ENCODE measurements at places on chromosomes 1 and 21.
A peak's percentile ranks its signal among the peaks of the same experiment; 100 is the strongest.

GRCh38 chr1:56539520-56539931 lies 39.8 kb downstream of the PLPP3 start:
- DNase-seq, result no peak

DNA sequence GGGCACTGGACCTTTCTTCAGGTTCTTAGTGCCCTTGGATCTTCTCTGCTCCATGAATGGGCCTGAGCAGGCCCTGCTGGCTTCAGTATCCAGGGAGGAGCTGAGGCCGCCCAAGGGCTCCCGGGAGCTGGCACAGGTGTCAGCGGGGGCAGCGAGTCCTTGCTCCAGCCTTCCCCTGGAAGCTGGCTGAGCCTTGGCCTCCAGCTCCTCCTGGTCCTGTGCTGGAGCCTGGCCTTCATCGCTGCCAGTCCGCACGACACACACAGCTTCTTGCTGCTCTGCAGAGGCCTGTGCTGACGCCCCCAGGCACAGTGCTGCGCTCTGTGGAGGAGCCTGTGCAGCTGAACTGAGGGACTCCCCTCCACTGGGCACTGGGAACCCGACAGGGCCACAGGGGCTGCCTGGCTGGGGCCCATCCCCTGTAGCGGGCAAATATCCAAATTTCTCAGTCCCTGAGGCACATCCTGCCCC lies 1.7 kb downstream of the SPOCD1 start:
- DNase-seq, result no peak

- DNase-seq, result peak; percentile 11
Measured at GRCh38 chr1:8818325-8818775, 910 bp upstream of the RERE start.

DNA sequence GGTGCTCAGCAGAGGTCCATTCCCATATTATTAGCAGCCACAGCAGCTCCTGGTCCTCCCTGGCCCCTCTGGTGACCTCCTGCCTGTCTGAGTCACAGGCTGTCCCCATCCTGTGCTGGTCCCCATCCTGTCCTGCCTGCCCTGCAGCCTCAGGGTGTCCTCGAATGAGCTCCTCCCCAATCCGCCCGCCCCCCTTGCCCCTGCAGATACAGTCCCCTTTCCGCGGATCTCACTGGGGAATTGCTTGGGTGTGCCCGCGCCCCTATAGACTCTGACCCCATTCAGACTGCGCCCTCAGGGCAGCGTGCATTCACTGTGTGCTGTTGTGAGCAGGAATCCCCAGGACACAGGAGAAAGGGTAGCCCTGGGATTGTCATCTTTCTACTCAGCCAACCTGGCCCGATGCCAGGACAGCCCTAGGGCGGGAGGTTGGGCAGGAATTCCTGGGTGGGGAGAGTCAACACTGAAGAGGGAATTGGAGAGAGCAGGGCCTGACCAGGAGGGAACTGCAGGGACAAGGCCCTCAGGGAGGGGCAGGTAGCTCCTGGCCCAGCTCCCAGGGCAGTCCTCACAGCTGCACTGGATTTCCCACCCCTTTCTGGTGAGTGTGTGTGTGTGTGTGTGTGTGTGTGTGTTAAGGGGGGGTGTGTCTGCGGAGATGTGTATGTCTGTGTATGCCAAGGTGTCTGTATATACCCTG lies 1.1 kb upstream of the GUCA2A start:
- DNase-seq, result no peak

DNA sequence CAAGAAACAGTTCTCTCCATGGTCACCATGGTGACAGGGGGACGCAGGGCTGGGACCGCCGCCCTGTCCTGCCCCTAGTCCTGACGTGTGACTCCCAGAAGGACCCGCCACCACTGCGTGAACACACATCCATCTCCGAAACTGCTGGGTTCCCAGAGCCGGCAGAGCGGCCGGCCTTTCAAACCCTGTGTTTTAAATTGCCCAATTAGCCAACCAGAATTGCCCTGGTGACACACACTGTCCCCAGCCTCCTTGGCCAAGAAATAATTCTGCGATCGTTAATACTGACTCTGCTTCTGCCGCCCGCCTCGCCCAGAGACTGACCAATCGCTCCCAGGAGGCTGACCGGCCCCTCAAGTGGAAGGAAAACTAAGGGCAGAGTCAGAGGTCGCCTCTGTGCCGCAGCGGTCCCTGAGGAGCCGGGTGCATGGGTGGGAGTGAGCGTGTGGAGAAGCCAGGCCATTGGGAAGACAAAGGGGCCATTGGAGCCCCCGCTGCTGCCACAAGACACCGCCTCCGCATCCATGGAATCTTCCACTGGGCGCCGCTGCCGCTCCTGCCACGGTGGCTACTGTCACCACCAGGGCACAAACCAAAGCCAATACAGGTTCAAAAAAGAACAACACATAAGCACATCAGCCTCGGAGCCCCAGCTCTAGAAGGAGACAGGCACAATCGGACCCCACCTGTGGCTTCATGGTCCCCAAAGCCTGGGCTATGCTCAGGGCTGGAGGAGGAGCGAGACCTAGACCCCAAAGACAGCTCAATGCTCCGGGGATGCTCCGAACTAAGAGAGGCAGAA lies 273.2 kb downstream of the NPHP4 start:
- DNase-seq, result no peak

DNA sequence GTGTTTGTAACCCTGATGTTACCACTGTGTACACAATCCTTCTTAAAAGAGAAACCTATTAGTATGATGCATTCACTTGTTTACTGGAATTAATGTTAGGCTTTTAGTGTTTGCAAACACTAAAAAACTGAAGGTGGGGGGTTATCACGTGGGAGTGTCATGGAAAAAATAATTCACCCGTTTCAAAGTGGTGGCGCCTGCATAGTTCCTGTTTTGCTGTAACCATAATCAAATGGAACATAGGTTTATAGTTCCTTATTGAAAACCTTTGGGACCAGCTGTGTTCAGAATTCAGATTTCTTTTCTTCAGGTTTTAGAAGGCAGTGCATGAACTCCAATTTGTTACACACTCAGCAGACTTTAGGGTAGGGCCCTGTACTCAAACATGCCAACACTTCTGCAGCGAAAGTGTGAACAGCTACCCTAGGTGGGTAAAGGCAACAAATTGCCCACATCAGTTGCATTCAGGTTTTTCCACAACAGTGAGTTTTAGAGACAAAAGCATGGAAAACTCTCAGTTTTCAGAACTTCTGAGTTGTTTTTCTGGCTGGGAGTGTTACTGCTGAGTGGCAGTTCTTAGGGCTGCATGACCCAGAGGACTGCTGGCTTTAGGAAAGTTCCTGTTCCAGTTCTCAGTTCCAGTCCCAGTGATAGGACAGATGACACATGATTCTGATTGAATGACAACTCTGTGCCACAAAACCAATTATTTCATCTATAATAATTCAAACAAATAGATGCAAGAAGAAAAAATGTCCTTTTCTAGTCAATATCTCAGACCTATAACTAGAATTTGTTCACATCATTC lies 29.1 kb upstream of the IVNS1ABP start:
- no peak for DNase-seq

DNA sequence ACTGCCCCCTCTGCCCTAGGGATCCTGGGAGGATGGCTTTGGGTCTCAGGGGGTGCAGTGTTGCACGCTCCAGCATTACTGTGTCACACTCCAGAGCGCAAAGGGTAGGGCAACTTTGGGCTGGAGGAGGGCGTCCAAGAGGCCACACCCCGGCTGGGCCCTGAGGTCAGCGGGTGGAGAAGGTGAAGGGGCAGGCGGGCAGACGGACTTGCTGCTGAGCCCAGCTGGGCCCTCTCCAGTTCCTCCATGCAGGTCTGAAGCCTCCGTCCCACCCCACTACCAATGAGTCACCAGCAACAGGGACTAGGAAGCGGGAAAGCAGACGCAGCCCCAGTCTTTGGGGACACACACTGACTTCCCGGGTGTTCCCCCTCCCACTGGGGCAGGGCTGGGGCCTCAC lies 116.0 kb downstream of the CASZ1 start:
- DNase-seq, result no peak

- DNase-seq, result no peak
Measured at GRCh38 chr1:39617488-39618049, 21.9 kb downstream of the HEYL start.

DNA sequence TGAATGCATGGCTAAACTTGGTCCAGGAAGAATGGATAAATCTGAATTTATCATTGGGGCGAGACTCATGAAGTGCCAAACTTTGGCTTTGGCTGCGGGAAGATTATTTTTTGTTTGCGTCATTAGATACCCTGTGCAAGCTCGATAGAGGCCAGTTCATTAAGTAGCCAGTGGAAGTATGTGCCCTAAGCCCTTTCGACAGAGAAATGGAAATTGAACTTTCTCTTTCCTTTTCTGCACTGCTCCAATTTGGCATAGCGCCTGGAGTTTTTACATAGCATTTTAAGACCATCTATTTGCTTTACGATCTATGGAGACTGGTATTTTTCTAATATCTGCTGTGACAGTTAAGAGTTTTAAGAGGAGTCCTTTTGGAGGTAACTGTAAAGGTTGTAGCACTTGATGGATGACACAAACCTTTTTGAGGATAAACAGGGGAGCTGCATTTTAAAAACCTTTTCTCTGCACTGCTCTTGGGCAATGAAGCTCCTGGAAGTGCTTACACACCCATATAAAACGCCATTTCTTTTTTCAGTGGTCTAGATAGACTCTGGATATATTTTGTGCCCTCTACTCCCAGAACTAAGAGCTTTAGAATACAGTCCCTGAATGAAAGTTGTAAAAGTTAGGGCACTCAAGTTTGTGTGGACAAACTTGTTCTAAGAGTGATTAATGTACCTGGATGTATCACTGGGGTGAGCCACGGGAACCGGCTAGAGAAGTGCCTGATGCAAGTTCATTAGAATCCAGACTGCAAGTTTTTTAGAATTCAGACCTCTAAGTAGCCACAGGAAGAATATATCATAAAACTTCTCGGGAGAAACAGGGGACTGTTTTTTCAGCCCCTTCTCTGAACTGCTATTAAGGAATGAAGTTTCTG lies 41.3 kb upstream of the CFHR3 start:
- DNase-seq, result no peak

GRCh38 chr1:244065063-244065793 lies 14.1 kb downstream of the ZBTB18 start:
- DNase-seq, result no peak

Data from CD4-positive, alpha-beta T cell treated with Interleukin-6 at 100 ng/mL for 8 hours (primary cell).